Activated CD8-positive, alpha-beta memory T cell treated with anti-CD3 and anti-CD28 coated beads for 4 hours (primary cell): ENCODE measurements at places on chromosomes 5 and 9.

DNA sequence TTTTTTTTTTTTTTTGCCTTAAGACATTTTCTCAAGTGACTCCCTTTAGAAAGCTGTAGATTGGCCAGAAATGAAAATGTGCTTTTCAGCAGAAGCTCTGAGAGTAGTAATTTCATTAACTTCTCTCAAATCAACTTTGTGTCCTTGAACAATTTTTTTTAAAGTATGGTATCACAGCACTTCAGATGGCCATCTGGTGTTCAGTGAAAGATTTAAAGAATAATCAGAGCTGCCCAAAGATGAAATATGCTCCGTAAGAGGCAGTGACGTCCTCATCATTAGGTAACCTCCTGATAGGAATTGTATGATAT is 43.0 kb upstream of the PCAT7 start:
- no peak for DNase-seq

- DNase-seq, result no peak
Measured at GRCh38 chr9:133362359-133363044, 6.2 kb downstream of the SURF2 start.

DNA sequence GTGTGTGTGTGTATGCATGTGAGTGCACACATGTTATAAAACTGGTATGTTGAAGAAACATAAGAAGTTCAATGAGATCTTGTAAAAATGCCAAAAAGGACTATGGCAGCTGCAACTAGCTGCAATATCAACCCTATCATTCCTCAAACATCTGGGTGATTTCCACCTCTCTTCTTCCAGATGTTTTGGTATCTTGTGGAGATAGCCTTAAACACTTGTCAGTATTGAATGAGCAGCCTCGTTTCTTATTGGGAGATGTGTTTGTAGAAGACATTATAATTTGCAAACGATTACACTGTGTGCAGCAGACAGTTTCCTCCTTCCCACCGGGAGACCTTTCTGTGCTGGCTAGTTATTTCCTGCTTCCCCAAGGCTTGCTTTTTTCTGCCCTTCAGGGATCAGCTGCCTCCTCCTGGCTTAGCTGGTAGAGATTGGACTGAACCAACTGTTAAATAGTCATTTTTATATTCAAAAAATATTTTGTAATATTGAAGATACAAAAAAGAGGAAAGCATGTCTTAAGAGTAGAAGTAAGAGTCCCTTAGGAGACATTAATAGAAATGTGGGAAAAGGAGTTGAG is 168.4 kb upstream of the MPDZ start:
- no peak for DNase-seq

DNA sequence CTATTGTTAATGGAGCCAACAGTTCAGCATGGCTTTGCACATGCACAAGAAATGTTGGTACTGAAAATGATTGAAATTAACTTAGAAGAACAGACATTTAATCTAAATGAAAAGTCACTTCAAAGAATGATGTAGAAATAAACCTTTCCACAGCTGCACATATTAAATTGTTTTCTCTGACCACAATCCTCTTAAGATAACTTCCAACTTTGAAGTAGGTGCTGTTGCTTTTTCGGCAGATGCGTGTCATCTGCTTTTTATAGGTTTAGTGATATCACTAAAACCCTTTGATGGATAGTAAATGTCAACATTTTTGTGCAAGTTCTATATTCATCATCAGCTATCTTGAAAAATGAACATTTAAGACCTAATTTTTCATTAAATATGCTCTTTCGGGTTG is 25.3 kb upstream of the SLC1A3 start:
- DNase-seq, result no peak

DNA sequence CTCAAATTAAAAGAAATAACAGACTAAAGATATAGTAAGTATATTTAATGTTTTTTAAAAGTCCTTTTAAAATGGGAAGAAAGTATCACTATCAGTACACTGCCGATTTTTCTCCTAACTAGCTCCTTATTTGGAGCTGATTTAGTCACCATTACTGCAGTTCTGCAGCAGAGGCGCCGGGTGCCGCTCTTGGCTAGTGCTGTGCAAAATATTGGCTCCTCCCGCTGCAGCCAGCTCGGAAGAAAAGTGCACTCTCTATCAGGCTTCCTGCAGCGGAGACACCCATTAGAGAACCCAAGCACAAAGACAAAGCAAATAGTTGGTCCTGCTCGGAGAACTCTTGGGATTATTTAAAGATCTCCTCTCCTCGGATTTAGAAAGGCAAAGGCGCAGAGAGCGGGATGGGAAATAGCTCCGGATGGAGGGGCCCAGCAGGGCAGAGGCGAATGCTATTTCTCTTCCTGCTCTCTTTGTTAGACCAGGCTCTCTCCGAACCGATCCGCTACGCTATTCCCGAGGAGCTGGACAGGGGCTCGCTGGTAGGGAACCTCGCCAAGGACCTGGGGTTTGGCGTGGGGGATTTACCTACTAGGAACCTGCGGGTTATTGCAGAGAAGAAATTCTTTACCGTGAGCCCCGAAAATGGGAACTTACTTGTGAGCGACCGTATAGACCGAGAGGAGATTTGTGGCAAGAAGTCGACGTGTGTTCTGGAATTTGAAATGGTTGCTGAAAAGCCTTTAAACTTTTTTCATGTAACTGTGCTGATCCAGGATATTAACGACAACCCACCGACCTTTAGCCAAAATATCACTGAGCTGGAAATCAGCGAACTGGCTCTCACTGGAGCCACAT is at the start of gene PCDHGB3:
Gene PCDHGB3 (plus strand): TSS at position 249 of the 855 bp plus-strand sequence. CDS start 153 bp downstream, at position 402.
- DNase-seq, result no peak

DNA sequence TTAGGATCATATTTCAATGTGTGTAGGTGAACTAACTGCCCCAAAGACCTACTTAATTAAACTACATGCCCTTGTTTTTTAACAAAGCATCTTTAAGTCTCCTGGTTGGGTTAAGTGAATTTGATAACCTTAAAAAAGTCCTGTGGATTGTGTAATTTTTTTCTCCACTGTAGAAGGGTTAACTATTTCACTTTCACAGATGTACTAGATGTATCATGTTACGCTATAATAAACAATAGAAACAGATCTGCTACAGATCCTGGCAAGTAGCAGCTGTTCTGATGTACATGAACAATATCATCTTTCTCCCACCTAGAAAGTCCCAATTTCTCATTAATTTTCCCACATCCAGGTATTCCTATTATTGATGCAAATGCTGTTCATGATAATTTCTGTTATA is 18.9 kb downstream of the KIF24 start:
- DNase-seq, result no peak

GRCh38 chr5:39209924-39210323 is 9.4 kb downstream of the FYB1 start:
- DNase-seq, result no peak

DNA sequence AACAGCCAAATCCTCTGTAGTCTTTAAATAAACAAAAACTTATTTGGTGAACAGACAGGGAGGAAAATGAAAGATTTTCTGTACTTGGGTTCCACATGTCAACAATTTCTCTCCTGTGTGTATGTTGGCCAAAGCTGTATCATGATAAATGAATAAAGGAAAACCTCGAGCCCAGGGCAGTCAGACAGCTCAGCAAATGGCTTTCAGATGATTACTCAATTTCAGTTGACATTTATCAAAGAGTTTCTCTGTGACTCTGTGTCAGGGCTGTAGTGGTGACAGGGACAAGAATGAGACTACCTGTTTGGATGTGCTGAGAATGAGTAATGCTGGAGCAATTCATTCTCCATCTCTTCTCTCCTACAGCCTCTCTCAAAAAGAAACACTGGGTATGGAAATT is 45.7 kb upstream of the PTGS1 start:
- no peak for DNase-seq

- no peak for DNase-seq
Measured at GRCh38 chr9:19781240-19781639, 7.6 kb downstream of the SLC24A2 start.

DNA sequence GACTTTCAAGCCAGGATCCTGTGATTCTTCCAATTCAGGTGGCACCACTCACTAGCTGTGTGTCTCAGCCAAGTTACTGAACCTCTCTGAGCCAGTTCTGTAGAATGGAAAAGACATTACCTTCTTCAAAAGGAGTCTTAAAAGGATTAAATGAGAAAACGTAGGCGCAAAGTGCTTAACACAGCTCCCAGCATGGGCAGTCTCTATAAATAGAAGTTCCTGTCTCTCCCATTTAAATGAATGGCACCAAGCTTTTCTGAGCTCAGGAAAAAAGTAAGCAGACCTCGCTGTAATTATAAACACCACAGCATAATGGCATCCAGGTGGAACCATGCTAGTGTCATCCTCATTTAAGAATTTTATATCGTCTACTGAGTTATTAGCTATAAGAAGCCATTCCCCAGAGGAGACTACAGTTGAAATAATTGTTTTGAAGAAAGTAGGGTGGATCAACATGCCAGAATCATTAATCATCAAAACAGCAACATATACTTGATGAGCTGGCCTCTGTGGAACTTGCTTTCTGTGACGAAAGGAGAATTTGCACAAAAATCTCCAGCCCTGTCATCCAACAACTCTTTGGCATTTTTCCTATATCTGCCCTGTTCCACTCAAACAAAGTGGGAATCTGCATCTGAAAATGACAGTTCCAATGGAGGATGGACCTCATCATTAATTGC is 188.9 kb downstream of the SPOCK1 start:
- DNase-seq, result no peak

- DNase-seq, result no peak
Measured at GRCh38 chr9:23557689-23558088, 268.4 kb downstream of the ELAVL2 start.

DNA sequence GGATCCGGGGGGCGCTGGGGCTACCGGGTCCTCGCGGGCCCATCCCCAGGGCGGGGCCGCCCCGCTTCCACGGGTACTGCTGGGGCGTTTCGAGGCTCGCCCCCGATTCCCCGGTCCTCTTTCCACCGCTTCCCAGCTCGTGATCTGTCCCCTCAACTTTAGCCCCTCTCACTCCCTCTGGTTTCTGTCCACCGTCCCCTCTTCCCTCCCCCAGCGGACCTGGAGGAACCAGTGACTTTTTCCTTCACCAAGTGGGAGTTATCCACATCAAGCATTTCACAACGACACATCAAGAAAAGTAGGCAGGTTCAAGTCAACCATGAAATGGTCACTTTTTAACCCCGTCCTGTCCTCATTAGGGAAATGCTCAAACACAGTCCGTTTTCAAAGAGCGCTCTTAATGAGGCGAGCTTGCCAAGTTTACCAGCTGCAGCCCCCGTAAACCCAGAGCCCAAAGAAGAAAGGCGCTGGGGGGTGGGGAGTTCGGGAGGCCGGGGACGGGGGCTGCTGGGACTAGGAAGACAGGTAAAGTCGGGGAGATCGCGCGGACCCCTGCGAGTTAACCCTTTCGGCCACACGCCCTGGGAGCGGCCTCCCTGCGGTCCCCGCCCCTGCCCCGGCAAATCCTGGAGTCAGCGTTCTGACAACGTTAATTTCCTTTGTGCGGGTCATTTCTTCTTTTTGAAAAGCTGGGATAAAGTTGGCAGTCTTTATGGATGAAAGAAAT is 2.1 kb upstream of the NFIB start:
- no peak for DNase-seq

- DNase-seq, result no peak
Measured at GRCh38 chr5:140967226-140967893, 1.1 kb downstream of the PCDHAC2 start.

GRCh38 chr5:157732596-157733262 is 1.5 kb downstream of the THG1L start:
- no peak for DNase-seq

DNA sequence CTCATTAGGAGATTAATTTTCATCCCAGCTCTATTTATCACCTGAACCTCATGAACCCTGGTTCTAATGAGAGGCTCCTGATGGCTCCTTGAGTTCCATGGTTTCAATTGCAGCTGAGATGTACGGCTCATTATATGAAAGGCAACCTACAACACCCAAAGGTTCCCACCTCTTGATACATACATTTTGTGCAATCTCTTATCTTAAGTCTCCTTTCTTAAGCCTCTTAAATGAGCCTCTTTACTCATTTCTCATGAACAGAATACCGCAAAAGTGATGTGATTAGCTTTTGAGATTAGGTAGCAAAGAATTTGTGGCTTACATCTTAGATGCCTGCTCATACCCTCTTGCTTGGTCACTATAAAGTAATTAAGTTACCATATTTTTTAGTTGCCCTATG is 1964.0 kb upstream of the CDH6 start:
- no peak for DNase-seq

GRCh38 chr5:136907371-136907770 is 542.0 kb upstream of the TRPC7 start:
- DNase-seq, result no peak

DNA sequence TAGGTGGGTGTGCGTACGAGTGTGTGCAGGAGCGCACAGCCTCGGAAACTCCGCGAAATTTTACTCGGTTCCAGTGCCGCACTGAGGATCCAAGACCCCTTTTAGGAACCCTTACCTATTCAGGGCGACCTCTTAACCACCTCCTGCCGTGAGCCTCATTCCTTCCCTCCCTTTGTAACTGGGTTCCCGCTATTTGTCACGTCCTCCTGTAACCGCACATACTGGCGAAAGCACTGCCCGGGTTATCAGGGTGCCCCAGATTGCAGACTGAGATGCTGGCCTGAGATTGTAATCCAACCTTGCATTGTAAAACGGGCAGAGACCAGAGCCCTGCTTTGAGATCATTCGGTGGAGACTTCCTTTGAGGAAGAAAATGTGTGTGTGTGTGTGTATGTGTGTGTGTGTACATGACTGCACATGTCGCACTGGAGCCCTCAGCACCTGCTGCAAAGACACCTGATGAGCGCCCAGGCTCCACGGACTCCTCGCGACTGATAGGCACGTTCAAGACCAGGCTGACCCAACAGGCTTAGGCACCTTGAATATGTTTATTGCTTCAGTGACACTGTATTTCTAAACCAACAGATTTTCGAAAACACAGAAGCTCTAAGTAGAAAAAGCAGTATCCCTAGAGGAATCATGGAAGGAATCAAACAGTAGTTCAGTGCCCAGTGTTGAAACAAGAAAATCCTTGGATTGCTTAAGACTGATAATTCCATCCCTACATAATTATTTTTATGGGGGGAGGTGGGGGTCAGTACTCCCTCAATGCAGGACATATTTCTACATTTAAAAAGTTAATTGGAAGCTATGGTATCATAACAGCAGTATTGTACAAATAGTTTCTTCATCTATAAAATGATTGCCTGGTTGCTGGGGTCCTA is 86.5 kb upstream of the TNFAIP8 start:
- no peak for DNase-seq

DNA sequence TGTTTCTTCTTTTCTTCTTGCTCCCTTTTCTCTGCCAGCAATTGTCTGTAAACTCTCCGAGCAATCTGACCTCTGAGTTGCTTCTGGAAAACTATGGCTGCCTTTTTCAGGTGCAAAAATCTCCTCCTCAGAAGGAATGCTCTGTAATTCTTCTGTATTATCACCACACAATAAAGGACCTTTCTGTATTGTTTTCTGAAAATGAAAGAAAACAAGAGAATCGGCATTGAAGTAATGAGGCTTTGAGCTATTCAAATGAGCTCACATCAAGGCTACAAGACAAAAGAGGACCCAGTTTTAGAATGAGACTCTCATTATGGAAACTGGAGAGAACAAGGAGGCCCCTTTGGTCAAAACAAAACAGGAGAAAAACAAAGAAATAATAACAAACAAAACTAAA is 86.2 kb upstream of the RETREG1 start:
- DNase-seq, result no peak

- DNase-seq, result no peak
Measured at GRCh38 chr5:7043797-7044196, 330.6 kb downstream of the TENT4A start.
